ENCODE measurements at places on chromosomes 3 and 15. TPM values are rescaled to one million over a fixed set of nuclear protein-coding genes. Genes with fewer than 3 reads are reported as not detected.

- DNase-seq, result no peak
- H3K27me3 ChIP-seq, result no peaks in the 10 kb centered on the region
- H3K4me1 ChIP-seq, result peaks cover 87% of the 10 kb centered on the region
- H3K27ac ChIP-seq, result no peak overlapping the region
These were observed 25.8 kb downstream of the CCDC12 start for GRCh38 chr3:46950650-46951241.

GRCh38 chr15:60399246-60399915 lies 1.6 kb upstream of the ANXA2 start:
- H3K27ac ChIP-seq, result peak overlapping the region; percentile 98
- H3K4me1 ChIP-seq, result peaks cover 11% of the 10 kb centered on the region
- peaks cover 8% of the 10 kb centered on the region for H3K36me3 ChIP-seq
- no peaks in the 10 kb centered on the region for H3K27me3 ChIP-seq
- peak overlapping the region; percentile 81 for H3K4me3 ChIP-seq

DNA sequence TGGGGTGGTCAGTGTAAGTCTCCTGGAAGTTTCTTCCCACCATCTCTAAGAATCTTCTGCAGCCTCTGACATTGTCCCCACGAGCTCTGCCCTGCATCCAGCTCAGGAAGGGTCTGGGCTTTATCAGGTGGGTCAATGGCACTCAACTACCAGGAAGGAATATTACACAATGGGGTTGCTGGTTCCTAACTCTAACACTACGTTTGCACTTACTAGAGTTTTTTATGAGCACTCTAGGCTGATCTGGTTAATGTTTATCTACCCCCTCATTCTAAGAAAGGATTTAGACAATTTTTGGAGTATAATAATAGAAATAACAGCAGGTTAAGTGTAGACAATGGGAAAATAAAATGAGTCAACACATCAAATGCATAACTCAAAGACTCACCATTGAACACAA lies 411.1 kb upstream of the RGMA start:
- no peak for DNase-seq
- no peaks in the 10 kb centered on the region for H3K36me3 ChIP-seq
- peaks cover 8% of the 10 kb centered on the region for H3K4me1 ChIP-seq

DNA sequence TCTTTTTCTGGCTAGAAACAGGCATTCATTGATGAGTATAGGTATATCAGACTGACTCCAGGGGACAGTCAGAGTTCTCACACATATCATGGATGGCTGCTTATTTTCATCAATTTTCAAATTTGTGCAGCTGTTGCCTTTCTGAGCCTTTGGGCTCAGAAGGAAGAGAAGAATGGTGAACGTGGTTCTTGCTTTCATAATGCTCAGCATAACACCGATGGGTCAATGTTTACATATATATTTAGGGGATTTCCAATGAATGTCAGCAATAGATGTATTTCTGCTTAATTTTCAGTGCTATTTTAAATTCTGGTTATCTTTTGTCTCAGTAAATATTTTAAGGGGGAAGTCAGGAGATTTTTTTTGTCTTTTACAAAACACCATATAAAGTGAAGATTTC lies 581.4 kb upstream of the DPPA4 start:
- H3K36me3 ChIP-seq, result no peaks in the 10 kb centered on the region
- no peaks in the 10 kb centered on the region for H3K27me3 ChIP-seq
- no peak for DNase-seq
- H3K27ac ChIP-seq, result no peak overlapping the region
- H3K4me3 ChIP-seq, result no peak overlapping the region

DNA sequence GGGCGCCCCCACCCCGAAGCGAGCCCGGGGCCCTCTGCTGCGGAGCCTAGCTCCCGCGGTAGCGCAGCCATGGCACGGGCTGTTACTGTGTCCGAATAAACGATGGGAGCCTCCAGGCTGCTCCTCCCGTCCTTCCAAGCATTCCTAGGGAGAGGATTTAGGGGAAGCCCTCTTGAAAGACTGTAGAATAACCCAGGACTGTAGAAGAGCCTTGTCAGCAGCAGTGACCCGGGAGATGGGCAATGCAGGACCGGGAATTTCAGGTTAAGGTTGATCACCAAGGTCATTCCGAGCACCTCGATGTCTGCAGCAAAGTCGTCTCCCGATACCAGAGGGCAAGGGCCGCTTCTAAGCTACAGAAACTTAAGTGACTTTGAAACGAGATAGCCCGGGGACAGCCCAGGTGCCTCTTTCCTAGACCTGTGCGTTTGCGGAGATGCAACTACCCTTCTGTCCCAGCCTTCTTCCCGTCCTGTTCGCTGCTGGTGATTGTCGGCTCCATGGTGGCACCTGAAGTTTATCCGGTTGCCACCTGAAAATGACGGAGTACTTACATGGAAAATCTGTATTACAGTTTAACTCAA lies 753 bp upstream of the MYO5A start:
- DNase-seq, result no peak
- no peaks in the 10 kb centered on the region for H3K4me1 ChIP-seq
- peak overlapping the region; percentile 87 for H3K4me3 ChIP-seq
- H3K36me3 ChIP-seq, result no peaks in the 10 kb centered on the region
- H3K27ac ChIP-seq, result peak overlapping the region; percentile 66

- no peak for DNase-seq
- no peak overlapping the region for H3K4me3 ChIP-seq
- no peaks in the 10 kb centered on the region for H3K4me1 ChIP-seq
- no peak overlapping the region for H3K27ac ChIP-seq
- H3K36me3 ChIP-seq, result no peaks in the 10 kb centered on the region
These were observed 607.2 kb downstream of the OTOL1 start for GRCh38 chr3:162103808-162104207.

GRCh38 chr15:101620671-101621070 lies 31.5 kb downstream of the TM2D3 start:
- H3K4me3 ChIP-seq, result no peak overlapping the region
- DNase-seq, result no peak
- peaks cover 8% of the 10 kb centered on the region for H3K4me1 ChIP-seq
- peaks cover 9% of the 10 kb centered on the region for H3K36me3 ChIP-seq
- no peak overlapping the region for H3K27ac ChIP-seq

DNA sequence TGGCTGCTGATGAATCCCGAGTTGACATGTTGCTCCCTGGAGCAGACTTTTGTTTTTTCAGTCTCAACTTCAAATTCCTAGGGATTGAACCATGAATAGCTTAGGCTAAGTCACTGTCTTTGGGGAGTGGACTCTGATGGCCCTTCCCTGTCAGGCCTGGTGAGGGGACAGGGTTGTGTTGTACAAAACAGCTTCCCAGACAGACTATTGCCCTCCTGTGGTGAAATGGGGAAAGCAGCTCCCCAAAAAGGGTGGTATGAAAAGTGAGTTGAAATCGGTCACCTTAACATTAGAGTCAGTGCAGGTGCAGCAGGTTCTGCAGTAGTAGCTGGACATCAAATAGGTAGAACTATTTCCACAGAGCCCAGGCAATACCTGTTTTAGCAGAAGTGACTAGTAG lies 775.6 kb downstream of the ROBO2 start:
- no peak for DNase-seq
- H3K27me3 ChIP-seq, result no peaks in the 10 kb centered on the region
- H3K4me1 ChIP-seq, result no peaks in the 10 kb centered on the region
- H3K27ac ChIP-seq, result no peak overlapping the region

- H3K27ac ChIP-seq, result no peak overlapping the region
- no peaks in the 10 kb centered on the region for H3K4me1 ChIP-seq
- no peak overlapping the region for H3K4me3 ChIP-seq
- H3K36me3 ChIP-seq, result no peaks in the 10 kb centered on the region
These were observed 15.8 kb upstream of the SST start for GRCh38 chr3:187685948-187686347.

DNA sequence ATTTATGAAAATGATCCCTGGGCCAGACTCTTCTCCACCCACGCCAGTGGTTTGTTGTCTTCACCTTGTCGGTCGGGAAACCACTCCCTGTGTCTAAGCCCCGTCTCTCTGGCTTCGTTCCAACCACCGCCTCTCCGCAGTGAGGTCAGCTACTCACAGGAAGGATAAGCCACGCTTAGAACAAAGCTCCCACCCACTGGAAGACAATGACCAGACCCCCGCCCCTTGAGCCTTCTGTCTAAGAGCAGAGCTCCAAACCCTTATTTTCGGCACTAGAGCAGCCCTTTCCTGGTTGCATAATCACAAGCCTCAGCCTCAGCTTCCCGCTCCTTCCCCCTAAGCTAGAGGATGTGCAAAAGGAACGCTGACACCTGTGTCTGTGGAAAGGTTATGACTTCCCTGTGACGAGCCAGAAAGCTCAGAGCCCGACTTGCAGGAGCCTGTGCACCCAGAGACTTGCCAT lies 114.9 kb upstream of the MEF2A start:
- peak overlapping the region; percentile 72 for H3K27ac ChIP-seq
- H3K27me3 ChIP-seq, result no peaks in the 10 kb centered on the region
- H3K4me1 ChIP-seq, result peaks cover 49% of the 10 kb centered on the region
- H3K4me3 ChIP-seq, result no peak overlapping the region
- H3K36me3 ChIP-seq, result no peaks in the 10 kb centered on the region

DNA sequence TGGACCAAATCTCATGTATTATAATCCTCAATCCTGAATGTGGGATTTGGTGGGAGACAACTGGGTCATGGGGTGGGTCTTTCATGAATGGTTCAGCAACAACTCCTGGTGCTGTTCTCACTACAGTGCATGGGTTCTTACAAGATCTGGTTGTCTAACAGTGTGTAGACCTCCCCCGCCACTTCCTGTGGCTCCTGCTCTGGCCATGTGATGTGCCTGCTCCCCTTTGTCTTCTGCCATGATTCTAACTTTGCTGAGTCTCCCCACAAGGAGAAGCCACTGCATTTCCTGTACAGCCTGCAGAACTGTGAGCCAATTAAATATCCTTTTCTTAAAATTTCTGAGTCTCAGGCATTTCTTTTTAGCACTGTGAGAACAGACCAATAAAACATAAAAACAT lies 557.5 kb downstream of the GOLGA6L6 start:
- H3K27me3 ChIP-seq, result no peaks in the 10 kb centered on the region
- no peaks in the 10 kb centered on the region for H3K4me1 ChIP-seq
- no peak for DNase-seq

GRCh38 chr3:46293991-46294833 lies 52.0 kb downstream of the CCR3 start:
- H3K4me3 ChIP-seq, result no peak overlapping the region
- no peak overlapping the region for H3K27ac ChIP-seq
- H3K27me3 ChIP-seq, result no peaks in the 10 kb centered on the region

DNA sequence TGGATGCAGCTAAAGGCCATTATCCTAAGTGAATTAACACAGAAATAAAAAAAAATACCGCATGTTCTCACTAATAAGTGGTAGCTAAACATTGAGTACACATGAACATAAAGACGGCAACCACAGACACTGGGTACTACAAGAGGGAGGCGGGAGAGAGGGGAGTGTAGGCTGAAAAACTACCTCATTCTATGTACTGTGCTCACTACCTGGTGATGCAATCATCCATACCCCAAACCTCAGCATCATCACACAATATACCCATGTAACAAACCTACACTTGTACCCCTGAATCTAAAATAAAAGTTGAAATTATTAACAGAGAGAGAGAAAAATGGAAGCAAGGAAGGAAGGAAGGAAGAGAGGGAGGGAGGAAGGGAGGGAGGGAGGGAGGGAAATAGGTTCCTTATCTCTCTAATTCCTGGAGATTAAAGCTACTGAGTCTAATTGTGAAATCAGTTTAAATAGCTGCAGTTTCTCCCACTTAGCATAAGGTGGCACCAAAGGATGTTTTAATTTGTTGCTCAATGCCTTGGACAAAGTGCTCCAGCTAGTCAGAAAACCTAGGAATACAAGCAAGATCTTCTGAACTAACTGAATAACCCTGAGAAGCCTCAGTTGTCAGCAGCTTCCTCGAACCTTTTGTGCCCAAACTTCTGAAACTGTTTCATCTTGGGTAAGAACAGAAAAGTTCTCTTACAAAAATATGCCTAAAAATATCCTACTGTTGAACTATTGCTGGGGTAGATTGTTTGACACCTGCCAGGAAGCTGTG lies 79.4 kb upstream of the ATP11B start:
- DNase-seq, result no peak
- H3K4me3 ChIP-seq, result no peak overlapping the region
- no peaks in the 10 kb centered on the region for H3K36me3 ChIP-seq

DNA sequence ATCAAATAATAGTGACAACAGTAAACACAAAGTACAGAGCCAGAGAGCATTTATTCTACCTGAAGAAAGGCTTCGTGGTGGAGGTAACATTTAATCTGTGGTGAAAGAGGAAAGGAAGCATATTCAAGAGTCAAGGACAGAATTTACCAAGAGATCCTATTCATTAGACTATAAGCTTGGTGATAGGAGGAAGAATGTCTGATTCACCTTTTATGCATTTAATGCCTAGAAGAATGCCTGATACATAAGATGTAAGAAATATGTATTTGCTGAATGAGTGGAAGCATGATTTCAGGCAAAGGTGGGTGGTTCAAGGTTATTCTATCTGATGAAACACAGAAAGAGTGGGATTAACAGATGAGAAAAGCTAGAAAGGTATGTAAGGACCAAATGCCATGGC lies 119.8 kb downstream of the SERPINI1 start:
- no peak overlapping the region for H3K4me3 ChIP-seq
- DNase-seq, result no peak

DNA sequence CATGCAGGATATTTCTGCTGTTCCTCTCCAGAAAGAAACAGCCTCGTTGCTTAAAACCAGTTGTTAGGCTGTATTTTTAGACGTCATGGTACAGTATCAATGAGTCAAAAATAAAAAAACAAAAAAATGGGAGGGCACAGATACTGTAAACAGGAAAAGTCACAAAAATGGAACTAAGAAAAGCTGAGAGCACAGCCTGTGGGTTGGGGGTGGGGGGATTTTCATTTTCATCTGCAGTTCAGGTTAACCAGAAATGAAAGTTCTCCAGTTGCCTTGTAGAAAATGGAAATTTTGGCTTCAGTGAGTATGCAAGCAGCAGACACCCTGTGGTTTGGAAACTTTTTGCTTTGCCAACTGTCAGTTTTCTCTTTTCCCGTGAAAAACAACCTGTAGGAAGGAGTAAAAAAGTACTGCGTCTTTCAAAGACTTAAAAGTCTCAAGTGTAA lies 59.0 kb downstream of the FRMD4B start:
- H3K36me3 ChIP-seq, result no peaks in the 10 kb centered on the region
- no peaks in the 10 kb centered on the region for H3K27me3 ChIP-seq
- H3K27ac ChIP-seq, result peak overlapping the region; percentile 3
- no peak overlapping the region for H3K4me3 ChIP-seq
- DNase-seq, result no peak

GRCh38 chr3:187714404-187714979 lies 12.1 kb upstream of the RTP2 start:
- DNase-seq, result no peak
- no peaks in the 10 kb centered on the region for H3K27me3 ChIP-seq
- H3K36me3 ChIP-seq, result no peaks in the 10 kb centered on the region
- H3K27ac ChIP-seq, result no peak overlapping the region
- no peak overlapping the region for H3K4me3 ChIP-seq

The GPR149 gene
- total RNA-seq, result not detected

The CYP1A2 gene
- not detected for total RNA-seq

The IMPG2 gene
- 0.09 TPM for total RNA-seq

The ECT2 gene
- total RNA-seq, result 20.8 TPM

The GRAMD2A gene
- total RNA-seq, result 1.2 TPM

The SPPL2A gene
- total RNA-seq, result 63.8 TPM
